ENCODE measurements at places on chromosomes 4 and X.

GRCh38 chrX:28649541-28649940 is 62.3 kb downstream of the IL1RAPL1 start:
- DNase-seq = no peak

GRCh38 chr4:68451246-68452211 is 4.3 kb downstream of the TMPRSS11E start:
- no peak for DNase-seq

DNA sequence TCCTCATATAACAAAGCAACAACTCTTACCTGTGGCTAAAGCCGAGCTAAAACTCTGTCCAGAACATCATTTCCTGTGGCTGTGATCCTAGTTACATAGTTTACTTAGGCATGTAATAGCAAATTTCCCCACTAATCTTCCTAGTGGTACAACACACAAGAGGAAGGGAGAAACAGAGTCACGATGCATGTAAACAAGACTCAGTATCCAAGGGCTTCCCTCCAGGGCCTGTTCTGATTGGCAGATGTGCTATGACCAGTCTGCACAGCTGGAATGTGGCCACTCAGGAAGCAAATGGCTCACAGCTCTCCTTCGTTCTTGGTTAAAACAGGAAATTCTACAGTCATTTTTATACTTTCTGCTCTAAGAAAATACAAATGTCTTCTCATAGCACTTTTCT is 49.2 kb upstream of the PRSS48 start:
- DNase-seq = no peak

- DNase-seq = no peak
Observed at GRCh38 chr4:22003878-22004277, 55.3 kb upstream of the KCNIP4 start.

GRCh38 chr4:127469542-127469941 is 163.2 kb upstream of the INTU start:
- no peak for DNase-seq

GRCh38 chr4:172997856-172998255 is 170.8 kb upstream of the GALNT7 start:
- no peak for DNase-seq

DNA sequence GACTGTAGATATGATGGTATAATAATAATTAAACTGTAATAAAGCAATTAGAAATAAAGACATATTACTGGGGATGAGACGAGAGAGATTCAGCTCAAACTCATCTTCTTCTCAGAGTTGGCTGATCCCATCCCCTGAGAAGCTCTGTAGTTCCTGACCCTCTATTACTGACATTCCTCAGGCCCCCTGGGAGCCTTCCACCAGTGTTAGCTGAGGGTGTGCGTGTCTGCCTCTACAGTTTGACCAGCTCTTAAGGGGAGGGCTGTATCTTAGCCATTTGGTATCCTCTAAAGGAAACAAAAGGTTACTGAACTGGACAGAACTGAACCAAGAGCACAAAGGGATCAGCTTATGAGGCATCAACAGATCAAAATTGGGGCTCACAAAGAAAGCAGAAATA is 11.2 kb downstream of the FHDC1 start:
- DNase-seq = no peak

GRCh38 chrX:20061855-20062254 is 54.9 kb downstream of the MAP7D2 start:
- DNase-seq = no peak

GRCh38 chr4:145703850-145704497 is 24.0 kb downstream of the C4orf51 start:
- DNase-seq = no peak

DNA sequence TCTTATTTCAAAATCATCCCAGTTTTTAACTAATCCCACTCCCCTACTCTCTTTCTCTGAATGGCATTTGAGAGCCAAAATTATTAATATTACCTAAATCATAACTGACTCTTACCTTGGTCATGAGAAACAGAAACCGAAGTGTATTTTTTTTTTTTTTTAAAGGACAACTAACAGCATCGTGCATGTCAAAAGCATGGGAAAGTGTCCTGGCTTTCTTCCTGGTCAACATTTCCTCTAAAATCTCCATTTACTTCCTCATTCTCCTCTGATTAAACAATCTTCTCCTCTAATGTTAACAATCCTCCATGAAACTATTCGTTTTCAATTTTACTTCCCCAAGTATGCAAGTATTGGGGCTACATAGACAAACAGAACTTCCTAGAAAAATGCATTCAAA is 2.1 kb upstream of the STS start:
- no peak for DNase-seq

DNA sequence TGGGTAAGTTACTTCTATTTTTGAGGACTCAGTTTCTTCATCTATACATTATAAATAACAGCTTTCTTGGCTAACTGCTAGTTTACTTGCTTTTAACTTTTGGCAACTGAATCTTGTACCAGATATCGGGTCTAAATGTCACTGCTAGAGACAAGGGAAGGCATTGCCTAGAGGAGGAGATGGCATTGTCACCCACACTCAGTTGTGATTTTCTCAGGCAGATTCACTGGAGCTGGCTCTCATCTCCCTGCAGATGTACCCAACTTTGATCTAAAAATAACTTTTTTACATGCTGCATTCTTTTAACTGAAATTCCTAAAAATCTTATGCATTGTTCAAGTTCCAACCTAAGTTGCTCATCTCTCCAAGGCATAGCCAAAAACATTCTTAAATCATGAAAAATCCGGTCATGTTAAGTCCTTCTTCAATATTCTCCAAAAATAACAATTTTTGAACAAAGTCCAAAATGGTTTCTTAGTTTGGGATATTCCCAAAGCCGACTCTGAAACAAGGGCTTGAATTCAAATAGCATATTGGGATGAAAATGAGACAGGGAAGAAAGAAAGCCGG is 469.0 kb upstream of the BOD1L1 start:
- no peak for DNase-seq

DNA sequence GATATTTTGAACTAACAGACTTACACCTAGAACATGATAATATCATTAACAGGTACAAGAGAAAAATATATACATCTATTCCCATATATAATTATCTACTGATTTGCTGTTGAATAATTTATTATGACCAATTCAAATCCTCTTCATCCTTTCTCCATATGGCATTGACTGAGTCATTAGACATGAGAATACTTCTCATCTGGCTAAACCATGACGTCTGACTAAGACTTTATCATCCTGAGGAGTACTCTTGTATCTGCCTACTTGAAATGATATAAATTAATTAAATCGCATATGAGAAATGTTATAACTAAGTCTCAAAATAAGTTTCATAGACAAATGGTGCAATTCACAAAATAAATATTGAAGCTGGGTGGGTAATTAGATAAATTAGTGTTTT is 67.4 kb downstream of the EMCN start:
- DNase-seq = no peak

GRCh38 chr4:128879971-128880370 is 70.5 kb downstream of the JADE1 start:
- DNase-seq = no peak

DNA sequence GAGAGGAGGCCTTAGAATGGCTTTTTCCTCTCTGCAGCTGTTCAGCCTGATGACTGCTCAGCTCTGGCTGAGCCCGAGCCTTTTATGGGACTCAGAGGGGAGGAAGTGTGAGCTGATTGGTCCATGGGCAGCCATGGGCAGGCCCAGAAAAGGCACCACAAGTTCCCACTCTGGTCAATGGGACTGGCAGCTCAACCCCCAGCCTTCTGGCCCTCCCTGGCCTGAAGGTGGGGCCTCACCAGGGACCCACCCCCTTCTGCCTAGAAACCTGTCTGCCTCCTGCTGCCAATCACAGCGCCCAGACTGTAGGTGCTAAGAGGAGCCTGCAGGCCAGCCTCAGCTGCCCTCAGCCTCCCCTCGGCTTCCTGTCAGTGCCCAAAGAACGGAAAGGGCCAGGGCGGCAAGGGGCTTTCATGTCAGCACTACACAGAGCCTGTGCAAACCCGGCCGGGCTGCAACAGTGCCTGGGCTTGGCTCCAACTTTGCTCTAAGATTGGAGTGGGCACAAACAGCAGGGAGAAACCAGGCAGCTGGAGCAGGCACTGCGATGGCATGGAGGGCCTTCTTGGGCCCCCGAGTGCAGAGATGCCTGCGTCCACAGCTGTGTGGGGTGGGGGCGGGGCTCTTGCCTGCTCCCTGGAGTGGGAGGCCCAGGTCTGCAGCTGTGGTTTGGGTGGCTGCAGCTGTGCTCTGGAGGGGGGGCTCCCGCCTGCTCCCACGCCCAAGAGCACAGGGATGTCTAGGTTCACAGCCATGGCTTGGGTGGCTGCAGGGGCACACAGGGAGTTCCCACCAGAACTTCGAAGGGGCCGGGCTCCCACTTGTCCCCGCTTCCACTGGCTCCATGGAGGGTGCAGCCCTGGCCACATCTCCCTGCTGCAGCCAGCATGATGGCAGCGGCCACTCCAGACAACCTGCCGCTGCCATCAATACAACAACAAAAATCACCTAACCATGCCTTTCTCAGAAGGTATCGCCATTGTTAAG is 92.6 kb downstream of the NXF2 start:
- DNase-seq = no peak

GRCh38 chr4:168852387-168852786 is 157.7 kb downstream of the CBR4 start:
- DNase-seq = no peak

DNA sequence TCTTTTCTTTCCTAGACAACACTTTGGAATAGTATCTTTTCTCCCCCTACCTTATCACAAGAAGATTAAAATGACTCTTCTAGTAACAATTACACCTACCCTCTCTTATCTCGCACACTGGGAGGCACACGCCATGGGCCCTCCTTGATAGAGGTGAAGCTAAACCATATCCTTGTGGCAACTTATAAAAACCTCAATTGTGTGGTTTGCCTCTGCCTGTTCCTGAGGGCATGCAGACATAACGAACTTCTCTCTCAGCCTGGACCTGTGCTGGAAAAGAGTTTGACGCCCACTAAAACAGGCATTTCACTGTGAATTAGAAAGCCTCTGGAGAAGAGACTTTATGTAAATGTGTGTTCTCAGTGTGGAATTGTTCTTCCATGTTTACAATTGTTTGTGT is 141.2 kb downstream of the NDST3 start:
- no peak for DNase-seq

DNA sequence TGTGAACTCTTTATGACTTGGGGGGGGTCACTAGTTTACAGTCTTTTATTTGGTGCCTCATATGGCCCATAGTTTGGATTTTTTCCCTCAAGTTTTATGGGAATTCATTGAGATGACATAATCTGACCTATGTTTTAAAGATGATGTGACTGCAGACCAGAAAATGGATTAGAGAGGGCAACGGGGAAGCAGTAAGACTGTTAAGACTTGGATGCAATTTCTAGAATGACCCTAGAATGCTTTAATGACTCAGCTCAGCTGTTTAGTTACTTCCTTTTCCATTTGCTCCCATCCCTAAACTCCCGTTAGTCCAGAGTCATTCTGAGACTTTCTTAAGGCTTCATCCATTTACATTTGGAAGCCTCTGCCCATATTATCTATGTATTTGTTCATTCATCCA is 59.9 kb upstream of the PDGFRA start:
- no peak for DNase-seq

GRCh38 chr4:70651864-70652506 is 14.3 kb downstream of the JCHAIN start:
- no peak for DNase-seq

GRCh38 chr4:72326692-72327632 is 242.1 kb downstream of the ADAMTS3 start:
- no peak for DNase-seq

GRCh38 chrX:121283921-121284320 is 236.5 kb downstream of the GLUD2 start:
- DNase-seq = no peak

GRCh38 chrX:93580634-93581033 is 92.7 kb downstream of the NAP1L3 start:
- DNase-seq = no peak

DNA sequence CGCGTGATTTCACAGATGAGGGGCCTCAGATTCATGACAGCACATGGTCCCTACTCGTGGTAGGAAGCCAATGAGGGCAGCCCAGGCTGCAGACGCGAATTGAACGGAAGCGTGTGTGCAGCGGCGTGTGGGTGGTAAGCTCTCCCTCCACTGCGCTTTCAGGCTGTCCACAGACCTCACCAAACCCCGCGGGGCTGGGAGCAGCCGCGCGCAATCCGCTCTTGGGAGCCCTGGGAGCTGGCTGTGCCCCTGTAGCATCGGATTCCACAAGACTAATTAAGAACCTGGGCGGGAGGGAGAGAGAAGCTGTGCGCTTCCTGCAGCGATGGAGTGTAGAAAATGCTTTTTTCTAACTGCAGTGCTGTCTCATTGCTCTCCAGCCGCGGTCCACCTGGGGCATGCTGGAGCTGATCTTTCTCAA is 134.9 kb downstream of the STOX2 start:
- DNase-seq = peak; percentile 4

DNA sequence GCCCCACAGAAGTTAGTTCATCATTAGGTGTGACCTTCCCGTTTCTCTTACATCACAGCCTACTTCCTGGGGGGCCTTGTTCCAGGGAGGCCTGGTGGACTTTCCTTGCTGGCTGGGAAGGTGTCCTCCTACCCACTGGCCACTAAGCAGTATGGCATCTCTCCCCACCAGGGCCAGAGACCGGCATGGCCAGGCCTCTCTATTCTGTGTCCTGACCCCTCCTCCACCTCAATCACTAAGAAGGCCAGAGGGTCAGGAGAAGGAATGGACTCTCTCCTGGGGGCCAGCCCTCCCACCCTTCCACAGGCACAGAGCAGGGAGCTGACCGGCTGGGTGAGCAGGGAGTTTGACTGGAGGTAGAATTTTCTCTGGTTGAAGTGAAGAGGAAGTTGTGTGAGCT is 81.9 kb downstream of the PJA1 start:
- DNase-seq = no peak

- DNase-seq = no peak
Observed at GRCh38 chr4:160537681-160538080, 1434.8 kb downstream of the RAPGEF2 start.

GRCh38 chr4:107876099-107876498 is 51.4 kb downstream of the SGMS2 start:
- DNase-seq = no peak

- no peak for DNase-seq
Observed at GRCh38 chr4:70531981-70532380, 13.6 kb downstream of the AMTN start.

- no peak for DNase-seq
Observed at GRCh38 chr4:155071962-155072361, 136.5 kb upstream of the NPY2R start.

GRCh38 chr4:152938237-152938947 is 2.3 kb downstream of the FHDC1 start:
- no peak for DNase-seq

DNA sequence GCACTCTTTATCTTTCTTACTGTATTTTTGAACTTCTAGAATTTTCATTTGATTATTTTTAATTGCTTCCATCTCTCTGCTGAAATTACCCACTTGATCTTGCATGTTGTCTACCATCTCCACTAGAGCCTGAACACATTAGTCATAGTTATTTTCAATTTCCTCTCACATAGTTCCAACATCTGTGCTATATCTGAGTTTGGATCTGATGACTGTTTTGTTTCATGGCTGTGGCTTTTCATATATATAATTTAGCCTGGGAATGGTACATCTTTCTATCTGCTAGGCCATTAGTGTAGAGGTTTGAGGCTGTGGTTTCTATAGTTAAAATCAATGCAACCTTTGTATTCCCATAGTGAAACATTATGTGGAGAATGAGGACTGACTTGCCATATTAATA is 33.2 kb downstream of the NPY2R start:
- no peak for DNase-seq
